ENCODE measurements at places on chromosomes 16 and 17.

DNA sequence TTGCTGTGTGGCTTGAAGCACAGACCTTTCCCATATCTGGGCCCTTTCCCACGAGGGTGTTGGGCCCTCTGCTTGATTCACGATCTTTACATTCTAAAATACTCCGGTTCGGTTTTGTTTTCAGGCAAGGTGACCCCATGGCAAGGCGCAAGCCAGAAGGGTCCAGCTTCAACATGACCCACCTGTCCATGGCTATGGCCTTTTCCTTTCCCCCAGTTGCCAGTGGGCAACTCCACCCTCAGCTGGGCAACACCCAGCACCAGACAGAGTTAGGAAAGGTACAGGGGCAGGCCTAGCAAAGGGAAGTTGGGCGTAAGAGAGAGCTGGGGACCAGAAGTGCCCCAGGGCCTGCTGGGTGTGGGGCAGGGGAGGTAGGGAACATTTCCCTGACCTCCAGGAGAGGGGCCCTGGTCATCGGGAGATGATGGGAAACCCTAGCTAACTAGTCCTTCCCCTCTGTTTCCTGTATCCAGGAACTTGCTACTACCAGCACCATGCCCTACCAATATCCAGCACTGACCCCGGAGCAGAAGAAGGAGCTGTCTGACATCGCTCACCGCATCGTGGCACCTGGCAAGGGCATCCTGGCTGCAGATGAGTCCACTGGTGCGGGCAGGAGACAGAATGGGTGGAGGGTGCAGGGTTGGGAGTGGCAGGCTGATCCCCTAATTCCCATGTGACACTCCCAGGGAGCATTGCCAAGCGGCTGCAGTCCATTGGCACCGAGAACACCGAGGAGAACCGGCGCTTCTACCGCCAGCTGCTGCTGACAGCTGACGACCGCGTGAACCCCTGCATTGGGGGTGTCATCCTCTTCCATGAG lies 1.4 kb downstream of the ALDOA start:
- DNase-seq: peak; percentile 54

GRCh38 chr17:67485666-67486065 lies 108.6 kb downstream of the PITPNC1 start:
- no peak for DNase-seq

- DNase-seq: no peak
Measured at GRCh38 chr17:1045456-1045855, 48.5 kb downstream of the TIMM22 start.

GRCh38 chr17:32567511-32567910 lies 80.7 kb downstream of the CDK5R1 start:
- no peak for DNase-seq

GRCh38 chr16:73215678-73216377 lies 167.9 kb upstream of the ZFHX3 start:
- DNase-seq: no peak

DNA sequence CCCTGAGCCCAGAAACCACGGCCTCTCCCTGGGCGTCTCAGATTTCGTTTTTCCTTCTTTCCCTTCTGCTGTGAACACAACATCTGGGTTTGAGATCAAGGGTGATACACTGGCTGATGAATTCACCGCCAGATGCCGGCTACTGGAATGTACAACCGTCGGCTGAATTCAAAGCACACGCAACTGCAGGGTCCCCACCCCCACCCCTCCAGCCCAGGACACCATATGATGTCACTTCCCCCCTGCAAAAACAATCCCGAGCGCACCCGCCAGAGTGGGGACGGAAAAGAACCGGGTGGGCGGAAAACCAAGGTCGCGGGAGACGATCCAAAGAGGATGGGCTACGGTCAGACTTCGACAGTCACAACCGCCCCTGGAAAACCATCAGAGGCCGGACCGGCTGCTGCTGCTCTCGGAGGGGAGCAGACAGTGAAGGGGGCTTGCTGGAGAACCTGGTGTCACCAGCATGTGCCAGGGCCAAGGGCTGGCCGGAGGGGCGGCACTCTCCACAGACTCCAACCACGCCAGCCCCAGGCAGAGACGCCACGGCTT lies 23.3 kb downstream of the CEP295NL start:
- peak; percentile 56 for DNase-seq

DNA sequence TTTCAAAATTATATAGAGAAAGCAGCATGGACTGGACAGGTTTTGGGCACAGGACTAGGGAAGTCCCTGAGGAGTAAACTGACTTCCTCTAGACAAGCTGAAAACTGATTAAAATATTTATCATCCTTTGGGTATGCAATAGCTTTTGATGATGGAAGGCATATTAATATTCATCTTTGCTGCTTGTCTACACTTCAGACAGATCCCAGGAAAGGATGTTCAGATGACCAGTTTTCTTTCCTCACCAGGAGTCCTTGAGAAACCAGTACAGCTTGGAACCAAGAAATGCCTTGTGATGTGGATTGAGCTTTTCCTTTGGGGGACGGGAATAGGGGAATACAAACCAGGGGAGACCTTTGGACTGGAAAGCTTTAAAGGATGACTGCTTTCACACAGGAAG lies 195.5 kb downstream of the FTO start:
- DNase-seq: no peak

Measured in left colon (tissue), 2 donors.